Fibroblast of the aortic adventitia (primary cell): ENCODE measurements at places on chromosomes 1 and 21. TPM values are rescaled to one million over a fixed set of nuclear protein-coding genes. Genes with fewer than 3 reads are reported as not detected.
A peak's percentile ranks its signal among the peaks of the same experiment; 100 is the strongest.

DNA sequence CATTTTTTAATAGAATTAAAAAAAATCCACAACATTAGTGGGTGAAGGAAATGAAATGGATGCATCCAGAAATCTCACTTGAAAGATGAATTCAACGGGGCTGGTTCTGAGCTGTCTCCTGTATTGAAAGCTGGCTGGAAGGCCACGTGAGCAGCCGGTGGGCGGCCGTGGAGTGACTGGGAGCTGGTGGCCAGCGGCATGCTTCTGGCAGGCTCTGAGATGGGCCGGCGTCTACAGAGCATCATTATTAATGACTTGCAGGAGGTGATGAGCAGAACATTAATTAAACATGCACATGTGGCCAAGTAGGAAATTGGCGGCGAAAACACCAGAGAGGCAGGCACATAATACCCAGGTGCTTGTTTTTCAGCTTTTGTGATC is 115.6 kb upstream of the LMO4 start:
- DNase-seq, result no peak

DNA sequence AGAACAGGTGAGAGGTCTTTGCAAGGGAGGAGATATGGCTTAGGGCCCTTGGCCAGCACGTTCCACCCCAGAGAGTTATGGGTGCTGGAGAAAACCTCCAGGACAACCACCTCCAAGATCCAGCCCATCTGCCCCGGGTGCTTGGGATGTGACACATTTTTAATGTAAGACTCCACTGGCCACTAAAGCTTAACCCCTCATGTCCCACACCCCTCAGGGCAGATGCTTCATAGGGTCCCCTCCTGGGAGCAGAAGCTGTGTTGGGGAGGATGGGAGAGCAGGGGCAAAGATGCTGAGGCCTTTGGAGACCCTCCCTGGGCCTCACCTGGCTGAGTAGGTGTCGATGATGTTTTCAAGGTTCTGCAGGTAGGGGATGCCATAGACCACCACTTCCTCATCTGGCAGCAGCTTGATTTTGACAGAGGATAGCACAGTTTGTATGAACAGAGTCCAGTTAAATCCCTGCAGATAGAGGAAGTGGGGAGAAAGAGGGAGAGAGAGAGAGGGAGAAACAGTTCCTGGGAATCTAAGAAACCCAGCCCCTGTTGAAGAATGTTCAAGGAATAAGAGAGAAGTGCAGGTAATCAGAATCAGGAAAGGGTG is 11.9 kb downstream of the PRXL2B start:
- DNase-seq, result no peak

DNA sequence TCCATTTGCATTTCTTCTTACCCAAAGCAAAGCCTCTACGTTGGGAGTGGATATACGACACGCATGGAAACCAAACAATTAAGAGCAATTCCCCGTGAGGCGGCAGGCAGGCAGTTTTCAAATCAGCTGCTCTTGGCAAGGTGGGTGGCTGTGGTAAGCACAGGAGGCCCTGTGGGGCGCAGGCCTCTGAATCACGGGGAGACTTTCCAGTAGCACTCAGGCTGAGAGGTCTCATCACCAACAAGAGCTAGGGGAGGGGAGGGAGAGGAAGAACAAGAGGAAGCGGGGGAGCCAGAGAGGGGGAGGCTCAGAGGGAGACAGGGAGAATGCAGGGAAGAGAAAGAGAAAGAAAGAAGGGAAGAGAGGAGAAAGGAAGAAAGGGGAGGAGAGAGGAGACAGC is 56.4 kb downstream of the MT1HL1 start:
- DNase-seq, result no peak

Gene NUAK2
- 0.74 and 2.9 TPM in 2 replicates for total RNA-seq

Gene OR2T33
- not detected in 2 replicates for total RNA-seq

Gene CFAP141
- not detected in 2 replicates for total RNA-seq

Gene RASAL2
- total RNA-seq, result 30.5 and 32.6 TPM in 2 replicates

DNA sequence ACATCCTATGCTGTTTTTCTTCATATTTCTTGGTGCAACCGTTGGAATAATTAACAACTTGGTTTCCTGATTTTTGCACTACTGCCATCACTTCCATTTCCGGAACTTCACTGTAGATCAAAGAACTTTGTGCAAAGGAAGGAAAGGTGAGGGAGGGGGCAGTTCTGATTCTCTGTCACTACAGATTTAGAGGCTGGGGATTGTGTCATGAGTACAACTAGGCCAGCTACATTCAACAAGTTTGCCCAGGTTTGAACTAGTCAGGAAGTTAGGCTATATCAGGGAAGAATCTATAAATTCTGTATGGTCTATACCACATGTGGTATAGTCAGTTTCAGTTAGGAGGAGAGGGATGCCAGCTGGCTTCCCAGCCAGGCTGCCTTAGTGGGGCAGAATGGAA is 84.2 kb downstream of the RGL1 start:
- DNase-seq, result no peak

DNA sequence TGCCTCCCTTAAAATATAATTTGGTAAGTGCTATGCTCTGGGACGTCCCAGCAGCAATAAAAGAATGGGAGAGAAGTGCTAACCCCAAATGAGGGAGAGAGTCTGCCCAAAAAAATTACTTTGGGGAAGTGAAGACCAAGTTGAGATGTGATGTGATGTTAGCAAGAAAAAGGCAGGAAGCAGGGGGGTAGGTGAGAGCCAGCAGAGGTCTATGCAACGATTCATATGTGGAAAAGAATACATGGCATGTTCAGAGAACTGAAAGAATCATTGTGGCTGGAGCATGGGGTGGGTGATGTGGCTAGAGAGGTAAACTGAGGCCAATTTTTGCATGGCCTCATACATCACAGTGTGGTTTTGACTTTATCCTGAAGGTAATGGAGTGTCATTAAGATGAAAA is 5.6 kb upstream of the CTPS1 start:
- no peak for DNase-seq

DNA sequence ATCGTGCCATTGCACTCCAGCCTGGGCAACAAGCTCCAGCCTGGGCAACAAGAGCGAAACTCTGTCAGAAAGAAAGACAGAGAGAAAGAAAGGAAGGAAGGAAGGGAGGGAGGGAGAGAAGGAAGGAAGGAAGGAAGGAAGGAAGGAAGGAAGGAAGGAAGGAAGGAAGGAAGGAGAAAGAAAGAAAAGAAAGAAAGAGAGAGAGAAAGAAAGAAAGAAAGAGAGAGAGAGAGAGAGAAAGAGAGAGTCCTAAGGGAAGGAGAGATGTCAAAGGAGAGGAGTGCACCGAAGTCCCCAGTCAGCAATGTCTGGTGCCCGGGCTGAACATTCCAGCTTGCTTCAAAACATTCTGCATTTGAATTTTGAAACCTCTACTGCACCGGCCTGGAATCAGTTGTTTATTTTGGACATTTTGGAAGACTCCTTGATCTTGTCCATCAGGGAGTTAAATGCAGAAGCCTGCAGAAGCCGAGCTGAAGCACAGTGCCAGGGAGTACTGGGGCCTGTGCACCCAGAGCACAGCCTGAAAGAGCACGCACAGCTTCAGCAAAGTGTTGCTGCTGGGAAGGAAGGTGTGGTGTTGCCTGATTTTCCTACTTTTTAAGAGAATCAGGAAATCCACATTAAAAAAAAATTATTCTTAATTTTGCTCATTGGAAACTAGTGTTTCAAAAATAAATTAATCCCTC is 3.7 kb upstream of the IGSF3 start:
- no peak for DNase-seq

GRCh38 chr1:244231193-244231571 is 180.1 kb downstream of the ZBTB18 start:
- peak; percentile 22 for DNase-seq

DNA sequence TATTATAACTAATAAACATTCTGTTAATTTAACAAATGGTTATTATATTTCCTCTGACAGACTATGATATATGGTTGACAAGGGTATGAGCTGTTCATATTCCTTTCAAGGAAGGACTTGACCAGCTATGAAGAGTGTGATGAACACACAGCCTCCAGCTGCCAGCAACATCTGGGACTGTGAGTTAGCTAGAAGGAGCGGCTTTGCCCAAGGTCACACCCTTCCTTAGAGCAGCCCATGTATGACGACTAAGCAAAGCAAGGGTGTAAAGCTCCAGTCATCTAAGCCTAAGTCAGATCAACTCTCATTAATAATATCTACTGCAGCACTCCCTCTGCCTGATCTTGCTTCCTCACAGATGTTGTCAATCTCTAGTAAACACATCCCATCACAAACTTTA is 355.4 kb downstream of the PLPP3 start:
- DNase-seq, result no peak

DNA sequence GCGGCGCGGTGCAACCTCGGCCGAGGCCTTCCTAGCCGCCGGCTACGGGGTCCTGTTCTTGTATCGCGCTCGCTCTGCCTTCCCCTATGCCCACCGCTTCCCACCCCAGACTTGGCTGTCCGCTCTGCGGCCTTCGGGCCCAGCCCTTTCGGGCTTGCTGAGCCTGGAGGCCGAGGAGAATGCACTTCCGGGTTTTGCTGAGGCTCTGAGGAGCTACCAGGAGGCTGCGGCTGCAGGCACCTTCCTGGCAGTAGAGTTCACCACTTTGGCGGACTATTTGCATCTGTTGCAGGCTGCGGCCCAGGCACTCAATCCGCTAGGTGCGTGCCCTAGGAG is 379 bp downstream of the PPCS start:
- DNase-seq, result peak; percentile 61

Gene NCAM2
- 5.9 and 19.4 TPM in 2 replicates for total RNA-seq

GRCh38 chr1:233993651-233994050 is 89.2 kb downstream of the SLC35F3 start:
- no peak for DNase-seq

DNA sequence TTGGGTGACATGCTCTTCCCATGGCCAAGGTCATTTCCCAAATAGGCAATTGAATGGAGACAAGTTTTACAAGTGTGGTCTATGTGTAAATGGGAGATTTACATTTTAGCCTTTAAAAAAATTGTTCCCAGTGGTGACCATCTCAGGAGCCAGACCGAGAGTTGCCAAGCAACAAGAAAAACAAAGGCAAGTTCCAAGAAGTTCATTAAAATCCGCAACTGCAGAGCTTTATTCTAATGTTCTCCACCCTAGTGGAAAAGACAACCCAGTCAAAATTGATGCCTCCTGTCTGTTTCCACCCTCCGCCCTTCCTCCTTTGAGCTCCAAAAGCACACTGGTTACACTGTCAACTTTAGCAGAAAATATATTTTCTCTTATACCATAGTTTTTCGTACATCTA is 33.2 kb upstream of the CD55 start:
- no peak for DNase-seq

GRCh38 chr1:70093250-70093975 is 112.0 kb downstream of the LRRC40 start:
- no peak for DNase-seq

Gene LRIF1
- total RNA-seq, result 15.2 and 19.5 TPM in 2 replicates

Gene FCRL1
- not detected in 2 replicates for total RNA-seq

Gene NBPF10
- 1.1 and 3.7 TPM in 2 replicates for total RNA-seq

Gene LYPD8
- 0.27 TPM in 1 of 2 replicates, not detected in the other for total RNA-seq

DNA sequence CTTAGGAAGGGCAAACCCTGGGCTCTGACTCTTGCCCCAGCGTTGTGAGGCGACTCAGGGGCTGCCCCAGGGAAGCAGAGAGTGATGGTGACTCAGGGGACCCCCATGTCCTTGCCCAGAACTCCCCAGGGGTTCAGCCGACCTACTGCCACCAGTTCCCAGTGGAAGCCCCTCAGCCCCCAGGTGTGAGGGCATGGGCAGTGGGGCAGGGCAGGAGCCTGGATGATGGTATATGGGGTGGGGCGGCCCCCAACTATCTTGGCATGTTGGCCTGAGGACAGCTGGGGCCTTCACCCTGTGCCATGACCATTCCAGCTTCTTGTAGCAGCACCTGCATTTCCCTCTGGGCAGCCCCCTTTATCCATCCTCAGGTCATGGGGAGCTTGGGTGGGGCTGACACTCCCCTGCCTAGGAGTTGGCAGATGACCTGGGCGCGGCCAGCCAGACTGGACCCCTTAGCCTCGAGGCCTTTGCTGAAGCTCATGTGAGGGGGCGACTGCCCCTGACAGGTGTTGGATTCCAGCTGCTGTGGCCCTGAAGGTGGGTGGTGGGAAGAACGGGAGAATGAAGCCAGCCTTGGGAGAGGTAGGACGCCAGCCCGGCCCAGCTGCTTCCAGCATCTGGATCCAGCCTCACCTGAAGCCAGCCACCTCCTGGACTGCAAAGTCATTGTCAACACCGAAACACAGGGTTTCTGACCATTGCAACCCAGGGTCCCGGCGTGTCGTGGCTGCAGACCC is 1.8 kb upstream of the FNDC10 start:
- DNase-seq, result no peak

- DNase-seq, result no peak
Measured at GRCh38 chr1:210754878-210755665, 378.9 kb downstream of the KCNH1 start.

DNA sequence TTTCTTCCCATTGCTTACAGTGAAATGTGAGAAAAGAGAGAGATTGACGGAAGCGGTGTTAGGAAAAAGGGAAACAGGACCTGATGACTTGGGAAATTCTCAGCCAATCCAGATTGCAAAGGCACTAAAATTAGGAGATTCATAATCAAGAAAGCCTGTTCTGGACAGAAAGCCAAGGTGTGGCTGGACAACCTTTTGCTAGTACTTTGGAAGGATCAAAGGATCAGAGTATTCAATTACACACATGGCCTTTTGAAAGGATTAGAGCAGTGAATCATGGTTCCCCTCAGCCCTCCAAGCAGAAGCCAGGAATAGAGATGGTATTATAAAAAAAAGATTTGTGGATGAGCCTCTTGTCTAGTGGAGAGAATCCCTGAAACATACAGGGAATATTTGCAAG is 669.8 kb upstream of the ADAMTS5 start:
- DNase-seq, result no peak

- no peak for DNase-seq
Measured at GRCh38 chr1:27630859-27631491, 4.0 kb downstream of the FGR start.

DNA sequence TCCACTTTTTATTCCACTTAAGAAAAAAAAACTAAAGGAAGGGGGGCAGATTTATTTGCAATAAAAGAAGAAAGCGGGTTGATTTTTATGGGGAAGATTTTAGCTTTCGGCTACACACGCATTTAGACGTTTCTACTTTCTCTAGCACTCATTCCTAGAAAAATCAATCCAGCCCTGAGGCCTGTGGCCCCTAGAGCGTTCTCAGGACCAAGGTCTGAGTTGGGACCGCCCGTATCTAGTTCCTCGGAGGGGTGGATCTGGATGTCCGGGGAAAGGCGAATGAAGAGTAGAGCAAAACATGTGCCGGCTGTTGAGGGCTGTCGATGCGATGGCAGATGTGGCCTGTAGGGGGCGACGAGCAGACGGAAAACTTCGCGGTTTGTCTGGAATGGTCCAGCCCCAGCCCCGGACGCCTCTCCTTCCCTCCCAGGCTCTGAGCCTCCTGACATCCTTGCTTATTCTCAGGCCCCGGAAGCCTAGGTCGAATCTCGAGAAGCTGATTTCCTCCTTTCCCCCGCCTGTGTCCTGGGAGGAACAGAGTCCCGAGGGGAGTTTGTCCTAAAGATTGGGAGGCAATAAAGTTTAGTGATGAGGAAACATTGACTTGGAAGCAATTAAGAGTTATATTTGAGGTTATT is 5.2 kb downstream of the FOXD3 start:
- DNase-seq, result peak; percentile 62

Gene BMP8A
- total RNA-seq, result not detected in 2 replicates

GRCh38 chr1:227947386-227947675 is 401 bp downstream of the WNT9A start:
- no peak for DNase-seq
